ENCODE measurements at places on chromosomes 13 and 19.

DNA sequence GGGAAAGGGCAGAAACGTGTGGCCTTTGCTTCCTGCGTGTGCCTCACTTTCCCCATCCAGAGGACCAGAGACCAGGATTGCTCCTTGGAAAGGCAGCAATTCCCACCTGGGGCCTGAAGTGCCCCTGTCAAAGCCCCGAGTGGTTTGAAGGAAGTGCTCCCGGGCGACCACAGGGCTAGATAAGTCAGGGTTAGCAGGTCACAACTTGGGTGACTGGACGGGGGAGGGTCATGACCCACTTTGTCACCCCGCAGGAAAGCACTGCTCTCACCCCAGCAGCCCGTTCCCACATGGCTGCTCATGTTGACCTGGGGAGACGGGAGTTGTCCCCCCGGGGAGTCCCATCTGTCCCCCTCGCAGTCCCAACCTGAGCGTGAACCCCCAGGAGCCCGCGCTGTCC, 459 bp downstream of the PRAM1 start:
- DNase-seq, result no peak

DNA sequence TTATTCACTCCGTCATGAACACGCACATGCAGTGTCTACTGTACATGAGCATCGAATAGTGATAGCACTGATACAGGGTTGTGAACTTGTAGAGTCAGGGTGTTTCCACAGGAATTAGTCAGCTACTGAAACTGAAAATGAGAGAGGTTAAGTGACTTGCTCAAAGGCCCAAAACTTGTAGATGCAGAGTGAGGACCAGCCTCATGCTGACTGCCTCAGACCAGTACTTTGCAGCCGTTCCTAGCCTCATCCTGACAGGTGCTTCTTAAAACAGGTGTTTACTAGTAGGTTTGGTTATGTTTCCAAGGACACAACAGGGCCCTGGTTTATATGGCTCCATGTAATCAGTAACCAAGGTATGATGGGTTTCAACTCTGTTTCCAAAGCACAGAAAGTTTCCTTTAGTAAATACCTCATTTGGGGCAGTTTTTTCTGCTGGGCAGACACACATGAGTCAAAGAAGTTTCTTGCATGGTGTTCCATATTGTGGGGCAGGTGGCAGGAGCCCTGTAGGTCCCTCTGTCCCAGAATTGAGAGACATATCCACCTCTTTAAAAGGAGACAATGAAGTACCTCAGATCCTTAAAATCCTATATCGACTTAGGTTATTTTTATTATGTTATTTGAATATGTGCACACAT, 16.0 kb downstream of the FGF9 start:
- no peak for DNase-seq

DNA sequence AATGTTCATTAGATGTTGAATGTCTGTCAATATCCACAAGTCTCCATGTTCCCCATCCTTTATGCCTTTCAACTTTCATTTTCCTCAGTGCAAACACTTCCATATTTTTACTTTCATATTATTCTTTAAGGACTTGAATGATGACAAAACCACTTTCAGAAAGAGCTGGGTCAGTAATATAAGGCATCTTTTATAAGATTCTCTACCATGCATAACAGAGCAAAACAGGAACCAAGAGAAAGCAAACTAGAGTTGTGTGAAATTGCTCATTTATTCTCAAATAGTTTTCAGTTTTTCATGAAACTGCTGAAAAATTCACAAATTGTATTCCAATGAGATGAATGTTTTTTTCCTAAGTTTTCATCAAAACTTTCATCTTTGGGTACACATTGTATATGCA, 1247.6 kb downstream of the PCDH17 start:
- no peak for DNase-seq

DNA sequence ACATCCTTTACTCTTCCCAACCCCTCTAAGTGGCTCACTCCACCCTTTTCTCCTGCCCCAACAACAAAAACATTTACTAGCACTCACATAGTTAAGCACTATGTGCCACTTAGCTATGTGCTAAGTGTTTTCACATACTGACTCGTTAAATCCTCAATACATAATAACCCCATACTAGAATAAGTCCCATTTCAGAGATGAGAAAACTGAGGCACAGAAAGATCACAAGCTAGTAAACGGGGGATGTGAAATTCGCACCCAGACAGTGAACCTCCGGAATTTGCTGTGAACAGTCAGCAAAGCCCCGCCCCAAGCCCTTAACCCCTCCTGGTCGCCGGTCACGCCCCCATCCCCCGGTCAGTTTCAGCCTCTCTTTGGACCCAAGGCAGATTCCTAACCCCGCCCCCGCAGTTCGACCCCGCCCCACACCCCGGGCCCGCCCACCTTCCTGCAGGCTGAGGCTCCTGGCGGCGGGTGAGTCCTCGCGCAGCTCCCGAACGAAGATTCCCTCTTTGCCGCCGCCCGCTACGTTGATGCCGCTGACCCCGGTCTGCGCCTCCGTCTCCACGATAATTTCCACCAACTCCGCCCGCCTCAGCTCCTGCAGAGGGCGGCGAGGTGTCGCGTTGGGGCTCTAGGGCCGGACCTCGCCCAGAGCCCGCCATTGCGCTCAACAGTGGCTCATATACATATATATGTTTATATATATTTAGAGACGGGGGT, 9.8 kb downstream of the PRX start:
- DNase-seq, result no peak

Measured in COR-L47 (cell line).